ENCODE measurements at places on chromosomes 4 and X.
A peak's percentile ranks its signal among the peaks of the same experiment; 100 is the strongest.

GRCh38 chrX:8688776-8689175, 43.2 kb downstream of the ANOS1 start:
- no peak for DNase-seq

DNA sequence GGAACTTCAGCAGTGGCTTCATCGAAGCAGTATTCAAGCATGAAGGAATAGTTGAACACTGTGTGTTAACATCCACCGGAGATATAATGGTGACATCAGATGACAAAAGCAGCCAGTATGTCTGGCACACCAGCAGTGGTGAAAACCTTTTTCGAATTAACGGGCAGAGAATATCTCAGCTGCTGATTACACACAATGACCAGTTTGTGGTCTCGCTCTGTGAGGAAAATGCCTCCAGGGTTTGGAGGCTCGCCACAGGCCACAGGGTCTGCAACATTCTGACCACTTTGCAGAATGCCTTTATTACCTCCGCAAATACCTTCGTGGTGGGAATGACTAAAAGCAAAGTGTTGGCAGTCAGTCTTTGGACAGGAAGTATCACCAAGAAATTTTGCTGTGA, 201.5 kb downstream of the NWD2 start:
- no peak for DNase-seq

DNA sequence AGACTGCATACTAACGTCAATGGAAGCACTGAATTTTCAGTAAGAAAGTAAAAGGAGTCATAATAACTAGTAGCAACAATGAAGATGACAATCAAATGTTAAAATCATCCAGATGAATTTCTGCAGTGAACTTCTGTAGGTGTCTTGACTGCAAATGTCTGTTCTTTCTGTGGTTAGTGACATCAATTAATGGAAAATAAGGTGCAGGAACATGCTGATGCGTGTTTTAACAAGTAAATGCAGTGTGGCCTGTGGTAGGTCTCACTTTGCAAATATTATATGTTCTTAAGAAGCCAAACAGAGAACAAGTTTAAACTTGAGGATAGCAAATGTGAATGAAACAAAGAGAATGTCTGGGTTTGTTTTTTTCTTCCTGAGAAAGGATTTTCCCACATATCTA, 2.6 kb upstream of the DTHD1 start:
- no peak for DNase-seq

DNA sequence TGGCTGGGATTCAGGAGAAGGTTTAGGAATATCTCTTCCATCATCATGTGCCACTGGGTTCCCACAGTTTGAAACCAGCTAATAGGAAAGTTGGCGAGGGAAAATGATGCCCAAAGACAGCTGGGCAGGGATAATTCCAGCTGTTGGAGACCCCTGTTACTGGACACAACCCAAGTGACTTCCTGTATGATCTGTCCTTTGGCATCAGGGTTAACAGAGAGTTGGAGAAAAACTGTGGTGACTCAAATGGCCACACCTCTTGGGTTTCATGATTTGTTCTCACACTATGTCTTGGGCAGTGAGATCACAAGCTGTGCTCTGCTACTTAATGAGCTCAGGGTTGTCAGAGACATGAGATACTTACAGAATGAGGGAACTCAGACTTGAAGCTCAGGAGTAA, 3.8 kb downstream of the FGF16 start:
- no peak for DNase-seq

DNA sequence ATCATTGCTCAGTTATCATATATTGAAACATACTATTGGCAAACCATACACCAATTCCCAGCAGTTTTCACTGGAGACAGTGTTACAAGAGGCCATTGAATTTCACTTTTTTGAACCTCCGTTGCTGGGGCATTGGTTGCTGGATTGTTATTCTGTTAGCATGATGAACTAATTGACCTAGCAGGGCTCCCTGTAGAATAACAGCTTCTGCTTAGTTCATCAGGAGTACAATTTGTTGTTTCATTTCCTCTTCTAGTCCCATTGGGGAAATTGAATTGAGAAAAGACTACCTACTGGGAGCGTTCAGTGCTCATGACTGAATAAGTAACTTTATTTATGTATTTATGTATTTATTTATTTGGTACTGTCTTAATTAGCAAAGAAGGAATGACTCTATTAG, 151.6 kb downstream of the SLIT2 start:
- no peak for DNase-seq

DNA sequence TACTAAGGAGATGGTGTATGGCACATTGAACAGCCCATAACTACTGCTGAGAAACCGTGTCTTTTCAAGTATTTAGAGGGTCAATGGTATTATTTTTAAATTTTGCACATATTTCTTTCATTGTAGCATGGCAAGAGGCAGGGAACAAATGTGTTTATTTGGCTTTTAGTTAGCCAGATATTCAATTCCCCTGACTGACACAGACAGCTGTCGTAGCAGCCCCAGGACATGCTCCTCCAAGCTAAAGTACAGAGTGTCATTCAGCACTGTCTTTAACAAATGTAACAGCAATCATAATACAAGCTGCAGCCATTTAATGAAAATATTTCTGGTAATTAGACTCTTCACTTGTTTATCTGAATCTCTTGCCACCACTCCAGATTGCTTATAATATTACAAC, 687.1 kb downstream of the KLHL13 start:
- DNase-seq, result no peak

GRCh38 chrX:107978707-107979307, 3.4 kb downstream of the TEX13B start:
- DNase-seq, result peak; percentile 9

GRCh38 chr4:170884969-170885570, 795.3 kb upstream of the AADAT start:
- DNase-seq, result no peak

GRCh38 chr4:186032259-186032658, 36.7 kb upstream of the TLR3 start:
- DNase-seq, result no peak

DNA sequence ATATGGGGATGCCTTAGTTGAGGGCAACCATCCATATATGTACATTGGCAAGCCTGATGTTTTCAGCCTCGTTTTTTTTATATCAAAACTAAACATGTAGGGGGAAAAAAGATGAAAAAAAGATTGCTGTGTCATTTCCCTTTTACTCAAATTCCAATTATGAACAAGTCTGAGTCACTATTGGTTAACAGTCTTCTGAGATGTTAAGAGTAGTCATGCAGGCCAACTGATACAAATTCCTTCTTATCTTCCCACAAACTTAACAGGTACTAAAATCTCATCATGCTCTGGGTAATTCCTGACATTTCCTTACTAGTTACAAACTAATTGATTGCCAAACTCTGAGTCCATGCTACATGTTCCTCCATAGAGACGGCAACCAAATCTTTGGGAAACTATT, 222.1 kb downstream of the FRMPD4 start:
- no peak for DNase-seq

DNA sequence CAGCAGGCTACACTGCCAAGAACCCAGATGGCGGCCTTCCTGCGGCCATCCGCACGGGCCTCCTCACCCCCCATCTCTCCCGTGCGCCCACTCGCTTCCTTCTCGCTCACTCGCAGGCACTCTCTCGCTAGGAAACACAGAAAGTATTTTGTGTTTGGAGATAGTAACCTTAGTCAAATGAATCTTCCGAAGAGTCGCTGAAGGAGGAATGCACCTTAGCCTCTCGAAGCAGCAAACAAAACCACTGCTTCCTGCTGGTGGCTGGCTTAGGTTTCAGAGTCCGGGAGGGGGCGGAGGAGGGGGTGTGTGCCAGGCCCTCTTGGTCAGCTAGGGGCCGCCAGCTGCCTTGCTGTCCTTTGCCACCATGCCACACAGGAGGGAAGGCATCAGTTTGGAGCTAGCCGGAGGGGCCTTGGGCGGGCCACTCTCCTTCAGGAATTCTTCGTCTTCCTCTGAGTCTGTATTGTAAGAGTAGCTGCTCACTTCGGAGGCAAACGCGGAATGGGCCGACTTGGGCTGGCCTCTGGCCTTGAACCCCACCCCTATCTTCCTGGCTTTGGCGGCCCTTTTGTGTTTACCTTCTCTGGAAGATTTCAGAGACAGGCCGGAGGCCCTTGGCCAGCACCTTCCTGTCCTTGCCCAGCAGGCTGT, 73.2 kb upstream of the UCP1 start:
- DNase-seq, result no peak

- no peak for DNase-seq
Measured at GRCh38 chr4:55977811-55978210, 29.1 kb downstream of the CEP135 start.

- no peak for DNase-seq
Measured at GRCh38 chr4:186759990-186760389, 36.3 kb upstream of the FAT1 start.

GRCh38 chr4:98908703-98909262, 20.1 kb downstream of the EIF4E start:
- DNase-seq, result no peak

DNA sequence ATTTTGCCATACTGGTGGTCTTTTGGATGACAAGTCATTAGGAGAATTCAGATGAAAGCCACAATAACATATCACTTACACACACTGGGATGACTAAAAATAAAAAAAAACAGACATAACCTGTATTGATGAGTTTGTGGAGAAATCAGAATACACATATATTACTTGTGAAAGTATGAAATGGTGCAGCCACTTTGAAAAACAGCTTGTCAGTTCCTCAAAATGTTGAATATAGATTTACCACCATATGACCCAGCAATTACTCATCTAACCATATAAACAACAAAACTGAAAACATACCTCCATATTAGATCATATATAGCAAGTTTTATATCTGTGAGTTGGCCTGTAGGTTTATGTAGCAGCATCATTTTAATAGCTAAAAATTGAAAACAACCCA, 608.7 kb downstream of the TLL1 start:
- DNase-seq, result no peak

GRCh38 chrX:24371391-24371972, 11.0 kb downstream of the SUPT20HL1 start:
- peak; percentile 3 for DNase-seq

GRCh38 chr4:111404673-111405072, 740.6 kb upstream of the FAM241A start:
- DNase-seq, result no peak

- DNase-seq, result no peak
Measured at GRCh38 chr4:120723986-120724385, 198.5 kb downstream of the PRDM5 start.

GRCh38 chr4:105352826-105353225, 121.0 kb downstream of the PPA2 start:
- DNase-seq, result no peak

- no peak for DNase-seq
Measured at GRCh38 chr4:183099537-183100297, 660 bp downstream of the WWC2 start.

GRCh38 chrX:97553833-97554232, 670.1 kb downstream of the RPA4 start:
- DNase-seq, result no peak

DNA sequence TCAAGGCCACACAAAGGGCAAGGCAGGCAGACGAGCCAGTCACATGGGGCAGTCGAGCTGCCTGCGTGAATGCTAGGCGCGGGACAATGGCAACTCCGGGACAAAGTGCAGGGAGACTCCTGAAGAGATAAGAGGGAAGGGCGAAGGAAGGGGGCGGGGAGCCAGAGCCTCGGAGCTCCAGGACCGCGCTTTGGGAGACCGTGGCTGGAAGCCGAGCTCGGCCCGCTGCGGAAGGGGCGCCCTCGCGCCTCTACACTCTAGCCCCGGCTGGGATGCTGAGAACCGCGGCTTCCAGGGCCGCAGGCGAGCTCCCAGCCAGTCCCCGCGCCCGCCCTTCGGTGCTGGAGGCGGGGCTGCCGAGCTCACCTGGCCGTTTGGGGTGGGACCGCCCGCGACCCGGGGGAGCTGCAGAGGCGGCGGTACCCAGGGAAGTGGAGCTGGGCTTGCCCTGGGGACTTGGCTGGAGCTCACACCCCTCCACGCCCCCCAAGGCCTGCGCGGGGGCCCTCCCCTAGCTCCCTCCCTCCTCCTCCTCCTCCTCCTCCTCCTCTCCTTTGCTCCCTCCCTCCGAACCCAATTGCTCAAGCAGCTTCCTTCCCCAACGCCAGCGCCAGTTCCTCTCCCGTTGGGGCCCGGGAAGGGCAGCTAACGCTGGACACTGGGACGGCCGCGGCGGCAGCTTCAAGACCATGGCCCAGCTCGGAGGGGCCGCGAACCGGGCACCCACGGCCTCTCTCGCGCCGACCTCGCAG, at the start of gene SOWAHD:
Gene SOWAHD (plus strand): TSS at position 610 of the 752 bp plus-strand sequence. CDS start 80 bp downstream, at position 690.
- DNase-seq, result no peak

- no peak for DNase-seq
Measured at GRCh38 chrX:3293251-3293650, 53.2 kb downstream of the MXRA5 start.

GRCh38 chrX:133984857-133985163, 584 bp downstream of the GPC3 start:
- DNase-seq, result no peak

DNA sequence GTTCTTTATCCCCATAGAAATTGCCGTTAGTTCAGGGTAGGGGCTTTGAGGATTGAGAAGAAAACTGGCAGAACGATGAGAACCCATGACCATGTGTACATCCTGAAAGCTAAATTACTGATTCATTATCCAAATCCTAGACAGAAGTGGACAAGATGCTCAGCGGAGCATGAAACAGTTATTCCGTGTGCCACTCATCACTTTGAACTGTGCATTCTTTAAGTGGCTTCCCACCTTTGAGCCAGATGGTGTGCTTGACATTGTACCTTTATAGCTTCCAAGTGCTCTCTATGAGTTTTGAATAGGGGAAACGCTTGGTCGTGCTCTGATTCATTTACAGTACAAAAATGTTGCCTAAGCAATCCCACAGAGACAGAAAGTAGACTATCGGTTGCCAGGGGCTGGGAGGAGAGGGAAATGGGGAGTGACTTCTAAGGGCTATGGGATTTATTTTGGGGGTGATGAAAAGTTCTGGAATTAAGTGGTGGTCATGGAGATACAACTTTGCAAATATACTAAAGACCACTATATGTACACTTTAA, 100.0 kb downstream of the DOCK11 start:
- DNase-seq, result peak; percentile 7

DNA sequence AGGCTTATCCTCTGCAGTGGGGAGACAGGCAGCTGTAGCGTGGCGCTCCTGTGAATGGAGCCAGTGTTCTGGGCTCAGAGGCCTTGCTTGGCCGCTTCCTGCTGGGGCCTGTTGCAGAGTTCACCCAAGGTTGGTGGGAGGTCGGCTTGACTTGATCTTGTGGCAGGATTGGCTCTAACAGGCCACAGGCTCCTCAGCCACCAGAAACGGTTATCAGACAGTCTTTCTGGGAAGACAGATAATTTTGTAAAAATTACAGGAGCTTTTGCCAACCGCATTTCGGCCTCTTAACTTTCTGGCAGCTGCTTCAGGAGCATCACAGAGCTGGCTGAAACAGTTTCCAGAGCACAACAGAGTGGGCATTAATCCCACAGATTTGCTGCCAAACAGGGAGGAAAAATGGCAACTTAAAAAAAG, 66.4 kb downstream of the DIPK2B start:
- DNase-seq, result peak; percentile 63

- no peak for DNase-seq
Measured at GRCh38 chrX:40056420-40056819, 41.3 kb downstream of the BCOR start.

DNA sequence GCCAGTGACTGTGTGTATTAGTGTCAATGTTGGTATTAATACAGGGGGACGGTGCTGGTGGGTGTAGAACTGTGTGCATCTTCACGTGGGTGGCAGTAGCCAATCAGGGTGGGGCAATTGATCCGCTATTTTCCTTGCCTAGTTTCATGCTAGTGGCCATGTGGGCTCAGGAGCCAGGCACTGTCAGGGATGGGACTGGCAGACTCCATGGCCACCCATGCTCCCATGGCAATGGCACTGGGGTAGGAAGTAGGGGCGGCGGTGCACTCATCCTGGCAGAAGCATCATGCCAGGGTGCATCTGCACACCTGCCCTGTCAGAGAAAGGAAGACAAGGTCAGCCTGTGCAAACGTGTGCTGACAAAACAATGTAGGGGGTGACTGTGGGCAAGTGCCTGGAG, 122.1 kb upstream of the MAGEC2 start:
- no peak for DNase-seq

- DNase-seq, result no peak
Measured at GRCh38 chrX:42751573-42751972, 26.4 kb downstream of the PPP1R2C start.
